ENCODE measurements at places on chromosomes 1 and 21. TPM values are rescaled to one million over a fixed set of nuclear protein-coding genes. Genes with fewer than 3 reads are reported as not detected.
A peak's percentile ranks its signal among the peaks of the same experiment; 100 is the strongest.

The ZBTB21 gene
- 2.5 TPM for polyA plus RNA-seq

The KRTAP19-1 gene
- not detected for polyA plus RNA-seq

The MMEL1 gene
- polyA plus RNA-seq, result 1.1 TPM

The OR2L3 gene
- polyA plus RNA-seq, result not detected

The GPR52 gene
- polyA plus RNA-seq, result 0.07 TPM

The NEK2 gene
- polyA plus RNA-seq, result not detected

The LHX8 gene
- not detected for polyA plus RNA-seq

The TRIM62 gene
- polyA plus RNA-seq, result 1.8 TPM

The ADGRL4 gene
- polyA plus RNA-seq, result 9.0 TPM

The HTR1D gene
- 0.04 TPM for polyA plus RNA-seq

The ROR1 gene
- 9.6 TPM for polyA plus RNA-seq

The SLAMF9 gene
- polyA plus RNA-seq, result 0.24 TPM

GRCh38 chr1:185284533-185285276 is 32.3 kb downstream of the IVNS1ABP start:
- DNase-seq, result no peak

GRCh38 chr1:66176832-66177231 is 357.1 kb upstream of the SGIP1 start:
- no peak for DNase-seq

GRCh38 chr21:43361127-43361492 is 65.8 kb downstream of the SIK1 start:
- peak; percentile 65 for DNase-seq

DNA sequence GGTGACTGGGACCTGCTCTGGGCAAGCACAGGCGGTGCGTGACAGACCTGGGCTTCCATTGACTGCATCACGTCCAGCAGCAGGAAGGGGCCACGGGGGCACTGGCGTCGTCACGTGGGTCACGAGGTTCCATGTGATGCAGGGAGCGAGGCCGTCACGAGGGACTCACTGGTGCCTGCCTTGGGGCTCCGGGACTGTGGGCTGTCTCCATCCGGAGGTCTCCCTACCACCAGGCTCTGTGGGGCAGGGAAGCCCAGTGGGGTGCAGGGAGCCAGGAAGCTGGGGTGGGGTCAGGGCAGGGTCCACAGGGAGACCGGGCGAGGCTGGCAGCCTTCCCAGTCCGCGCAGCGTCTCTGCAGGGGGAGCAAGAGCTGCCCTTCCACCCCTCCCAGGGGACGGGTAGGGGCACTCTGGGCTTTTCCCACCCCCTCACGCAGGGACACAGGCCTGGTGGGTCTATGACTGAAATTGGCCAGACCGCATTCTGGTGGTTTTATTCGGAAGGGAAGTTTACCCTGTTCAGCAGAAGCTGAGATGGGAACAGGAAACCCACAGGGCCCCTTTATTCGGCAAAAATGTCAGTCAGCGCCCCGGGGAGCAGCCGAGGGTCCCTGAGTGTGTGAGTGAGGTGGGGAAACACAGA is 416 bp upstream of the TNFRSF14 start:
- DNase-seq, result peak; percentile 85

DNA sequence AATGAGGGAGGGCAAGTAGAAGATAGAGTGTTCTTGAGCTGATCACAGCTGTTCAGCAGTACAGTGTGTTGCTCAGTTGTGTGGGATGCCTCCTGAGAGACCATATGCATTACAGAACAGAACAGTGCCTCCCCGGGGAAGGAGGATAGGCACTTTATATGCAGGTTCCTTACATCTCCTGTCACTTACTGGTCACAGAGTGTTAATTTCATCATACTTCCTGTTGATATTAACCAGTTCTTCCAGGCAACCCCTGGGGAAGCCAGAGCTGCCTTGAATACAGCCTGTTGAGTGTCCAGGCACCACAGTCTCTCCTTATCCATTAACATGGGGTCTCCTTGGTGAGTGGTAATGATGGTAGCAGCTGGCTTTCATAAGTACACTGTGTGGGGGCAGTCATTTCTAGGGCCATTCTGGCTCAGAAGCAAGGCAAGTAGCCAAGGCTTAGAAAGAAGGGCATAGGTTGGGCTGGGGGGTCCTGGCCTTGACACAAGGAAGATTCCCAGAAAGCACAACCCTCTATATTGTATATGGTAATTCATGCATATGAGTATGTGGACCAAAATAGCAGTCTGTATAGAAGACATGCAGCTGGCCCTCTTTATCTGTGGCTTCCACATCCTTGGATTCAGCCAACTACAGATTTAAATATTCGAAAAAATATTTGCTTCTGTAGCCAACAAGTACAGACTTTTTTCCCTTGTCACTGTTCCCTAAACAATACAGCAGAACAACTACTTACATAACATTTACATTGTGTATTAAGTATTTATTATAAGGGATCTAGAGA is 142.4 kb downstream of the ZP4 start:
- DNase-seq, result no peak

DNA sequence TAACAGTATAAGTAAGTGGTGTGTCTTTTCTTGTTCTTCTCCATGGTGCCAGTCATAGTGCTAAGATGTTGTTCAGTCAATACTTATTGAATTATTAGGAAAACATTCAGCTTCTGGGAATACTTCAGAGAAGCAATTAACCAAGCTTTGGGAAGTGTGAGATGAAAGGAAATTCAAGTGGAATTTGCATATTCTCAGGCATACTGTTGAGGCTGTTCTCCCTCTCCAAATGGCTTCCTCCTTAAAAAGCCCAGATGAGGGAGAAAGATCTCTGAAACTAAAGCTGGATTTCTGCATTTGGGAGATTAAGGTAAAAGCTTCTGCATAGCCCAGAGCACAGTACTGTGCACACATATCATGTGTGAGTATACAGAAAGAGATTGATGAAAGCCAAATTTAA is 73.4 kb downstream of the MACF1 start:
- DNase-seq, result no peak

GRCh38 chr1:212915245-212916091 is 34.9 kb upstream of the VASH2 start:
- peak; percentile 57 for DNase-seq

GRCh38 chr1:1132956-1133750 is 17.3 kb upstream of the C1orf159 start:
- peak; percentile 63 for DNase-seq

GRCh38 chr1:27922272-27922671 is 12.5 kb upstream of the SMPDL3B start:
- DNase-seq, result no peak

- no peak for DNase-seq
These were observed 15.6 kb downstream of the ARHGEF16 start for GRCh38 chr1:3469849-3470649.

DNA sequence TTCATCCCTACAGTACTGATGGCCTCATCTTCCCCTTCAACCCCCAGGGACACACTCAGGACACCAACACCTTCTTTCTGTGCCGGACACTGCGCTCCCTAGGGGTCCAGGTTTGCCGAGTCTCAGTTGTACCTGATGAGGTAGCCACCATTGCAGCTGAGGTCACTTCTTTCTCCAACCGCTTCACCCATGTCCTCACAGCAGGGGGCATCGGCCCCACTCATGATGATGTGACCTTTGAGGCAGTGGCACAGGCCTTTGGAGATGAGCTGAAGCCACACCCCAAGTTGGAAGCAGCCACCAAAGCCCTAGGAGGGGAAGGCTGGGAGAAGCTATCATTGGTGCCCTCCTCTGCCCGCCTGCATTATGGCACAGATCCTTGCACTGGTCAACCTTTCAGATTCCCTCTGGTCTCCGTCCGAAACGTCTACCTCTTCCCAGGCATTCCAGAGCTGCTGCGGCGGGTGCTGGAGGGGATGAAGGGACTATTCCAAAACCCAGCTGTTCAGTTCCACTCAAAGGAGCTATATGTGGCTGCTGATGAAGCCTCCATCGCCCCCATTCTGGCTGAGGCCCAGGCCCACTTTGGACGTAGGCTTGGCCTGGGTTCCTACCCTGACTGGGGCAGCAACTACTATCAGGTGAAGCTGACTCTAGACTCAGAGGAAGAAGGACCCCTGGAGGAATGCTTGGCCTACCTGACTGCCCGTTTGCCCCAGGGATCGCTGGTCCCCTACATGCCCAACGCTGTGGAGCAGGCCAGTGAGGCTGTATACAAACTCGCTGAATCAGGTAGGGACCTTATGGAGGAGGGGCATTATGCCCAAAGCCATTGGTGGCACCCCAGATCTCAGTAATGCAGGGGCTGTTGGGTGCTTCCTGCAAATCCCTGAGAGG is 5.1 kb upstream of the LENEP start:
- no peak for DNase-seq

DNA sequence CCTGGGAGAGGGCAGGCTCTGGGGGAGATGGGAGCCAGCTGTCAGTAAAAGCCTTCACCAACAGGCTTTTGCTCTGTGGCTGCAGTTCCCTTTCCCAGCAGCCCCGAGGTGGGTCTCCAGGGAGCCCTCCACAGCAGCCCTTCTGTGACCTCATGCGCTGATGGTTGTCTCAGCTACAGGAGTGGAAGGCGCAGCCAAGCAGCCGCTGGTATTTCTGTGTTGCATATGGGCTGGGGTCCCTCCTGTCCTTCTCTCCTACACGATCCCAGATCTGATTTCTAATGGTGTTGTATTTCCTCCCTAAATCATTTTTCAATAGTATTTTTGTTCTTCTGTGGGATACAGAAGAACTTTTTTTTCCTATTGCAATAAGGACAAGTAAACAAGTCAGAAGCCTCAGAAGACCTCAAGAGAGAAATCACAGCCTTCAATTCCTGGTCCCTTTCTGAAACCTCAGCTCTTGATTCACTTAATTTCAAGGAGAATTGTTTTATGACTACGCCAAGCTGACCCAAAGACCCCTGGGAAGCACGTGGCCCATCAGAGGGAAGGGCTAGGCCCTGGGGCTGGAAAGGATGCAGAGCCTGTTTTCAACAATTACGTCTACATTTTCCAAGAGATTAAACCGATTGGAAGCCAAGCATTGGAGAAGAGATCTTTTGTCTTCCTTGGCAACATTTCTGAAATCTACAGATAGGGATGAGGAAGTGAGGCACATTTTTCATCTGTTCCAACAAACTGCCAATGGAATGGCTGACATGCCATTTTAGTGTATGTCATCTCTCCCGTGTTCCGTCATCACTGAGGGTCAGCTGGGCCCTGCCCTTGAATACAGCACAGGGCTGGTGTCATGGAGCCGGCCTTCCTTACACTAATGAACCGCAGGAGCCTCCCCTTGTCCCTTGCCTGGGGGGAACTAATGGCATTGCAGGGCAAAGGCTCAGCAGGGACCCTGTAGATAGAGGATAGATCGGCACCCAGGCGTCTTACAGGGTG is 42.0 kb upstream of the SCCPDH start:
- DNase-seq, result peak; percentile 74

DNA sequence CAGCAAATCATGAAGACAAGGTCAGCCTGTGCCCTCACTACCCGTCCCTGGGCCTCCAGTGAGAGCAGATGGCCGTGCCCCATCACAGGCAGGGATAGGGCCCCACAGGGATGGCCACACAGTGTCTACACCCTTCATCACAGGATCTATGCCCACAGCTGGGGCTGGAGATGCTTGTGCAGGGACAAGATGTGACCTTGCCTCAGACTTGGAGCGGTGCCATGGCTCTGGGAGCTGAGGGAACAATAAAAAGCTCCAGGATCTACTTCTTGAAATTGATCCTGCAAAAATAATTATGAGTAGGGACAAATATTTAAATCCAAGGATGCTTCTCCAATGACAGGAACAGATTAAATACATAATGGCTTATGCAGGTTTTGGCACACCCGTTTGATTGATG is 25.4 kb upstream of the TCEA3 start:
- peak; percentile 83 for DNase-seq

DNA sequence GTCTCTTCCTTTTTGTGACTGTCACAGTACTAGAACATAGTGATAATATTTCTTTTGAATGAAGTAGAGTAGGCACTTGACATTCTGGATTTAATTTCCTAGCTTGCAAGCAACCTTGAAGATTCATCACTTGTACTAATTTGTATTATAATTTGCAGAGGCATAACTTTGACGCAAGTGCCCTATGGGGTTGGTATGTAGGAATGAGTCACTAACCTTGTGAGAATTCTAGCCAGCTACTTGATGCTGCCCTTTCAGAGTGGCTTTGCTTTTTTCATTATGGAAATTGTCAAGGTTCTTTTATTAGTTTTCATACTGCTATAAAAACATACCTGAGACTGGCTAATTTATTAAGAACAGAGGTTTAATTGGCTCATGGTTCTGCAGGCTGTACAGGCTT is 13.7 kb upstream of the DPH5 start:
- no peak for DNase-seq

- no peak for DNase-seq
These were observed 40.6 kb upstream of the GREM2 start for GRCh38 chr1:240652549-240652948.

- no peak for DNase-seq
These were observed 47.4 kb downstream of the KCNN3 start for GRCh38 chr1:154822717-154823116.

- DNase-seq, result peak; percentile 77
These were observed 92.1 kb downstream of the SPSB1 start for GRCh38 chr1:9384751-9385245.

DNA sequence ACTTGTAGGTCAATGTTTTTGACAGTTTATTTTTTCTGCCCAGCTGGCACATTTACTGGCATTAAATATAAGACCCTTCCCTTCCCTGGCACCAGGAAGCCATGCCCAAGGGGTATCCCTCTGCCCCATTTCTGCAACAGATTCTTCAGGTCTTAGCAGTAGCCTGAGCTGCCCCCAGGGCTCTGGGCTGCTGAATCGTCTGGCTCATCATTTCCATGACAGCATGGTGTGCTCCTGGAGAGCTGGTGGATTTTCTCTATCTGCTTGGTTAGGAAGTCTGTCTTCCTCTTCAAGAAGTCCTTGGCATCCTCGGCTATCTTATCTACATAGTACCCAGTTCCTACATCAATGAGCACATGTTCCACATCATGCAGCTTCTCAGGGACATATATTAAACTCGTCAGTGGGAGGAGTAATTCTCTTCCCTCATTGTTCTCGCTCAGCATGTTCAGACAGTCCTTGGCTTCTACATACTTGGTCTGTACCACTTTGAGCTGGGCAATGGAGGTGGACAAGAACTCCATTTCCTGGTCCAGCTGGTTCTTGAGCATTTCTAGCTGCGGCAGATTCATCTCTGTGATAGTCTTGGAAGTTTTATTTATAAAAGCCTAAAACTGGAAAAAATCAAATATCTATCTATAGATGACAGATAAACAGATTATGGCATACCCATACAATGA is 23.5 kb downstream of the MIA3 start:
- no peak for DNase-seq

DNA sequence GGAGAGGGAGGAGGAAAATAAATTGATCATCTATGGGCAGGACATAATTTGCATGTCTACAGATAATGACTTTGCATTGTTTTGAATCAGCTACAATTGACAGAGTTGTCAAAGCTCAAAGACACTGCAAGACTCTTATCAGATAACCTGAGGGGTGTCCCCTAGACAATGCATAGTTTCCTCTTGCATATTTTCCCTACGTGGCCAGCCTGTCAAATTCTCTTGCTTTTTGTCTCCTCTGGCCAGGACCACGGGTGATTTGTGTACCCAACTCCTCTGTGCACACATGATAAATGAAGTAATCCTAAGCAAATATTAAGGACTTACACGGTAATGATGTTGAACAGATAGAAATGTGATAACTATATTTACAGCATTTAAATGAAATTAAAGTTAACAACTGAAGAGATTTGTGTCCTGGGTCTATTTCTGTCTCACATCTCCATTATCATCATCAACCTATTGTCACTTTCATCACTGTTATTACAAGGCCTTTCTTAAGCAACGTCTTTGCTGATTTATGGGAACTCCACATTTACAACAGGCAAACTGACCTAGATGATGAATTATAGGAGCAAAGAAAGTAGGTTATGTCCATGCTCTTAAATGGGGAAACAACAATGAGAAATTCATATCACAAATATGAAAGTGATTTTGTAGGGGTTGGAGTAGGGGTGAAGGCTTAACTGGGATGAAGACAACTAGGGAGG is 18.8 kb downstream of the BATF3 start:
- no peak for DNase-seq

GRCh38 chr1:160359559-160360226 is 7.2 kb upstream of the NHLH1 start:
- DNase-seq, result no peak
